ENCODE measurements at places on chromosomes 2 and 18.

GRCh38 chr2:64646007-64646880 is 7.5 kb downstream of the SERTAD2 start:
- peak; percentile 69 for DNase-seq

DNA sequence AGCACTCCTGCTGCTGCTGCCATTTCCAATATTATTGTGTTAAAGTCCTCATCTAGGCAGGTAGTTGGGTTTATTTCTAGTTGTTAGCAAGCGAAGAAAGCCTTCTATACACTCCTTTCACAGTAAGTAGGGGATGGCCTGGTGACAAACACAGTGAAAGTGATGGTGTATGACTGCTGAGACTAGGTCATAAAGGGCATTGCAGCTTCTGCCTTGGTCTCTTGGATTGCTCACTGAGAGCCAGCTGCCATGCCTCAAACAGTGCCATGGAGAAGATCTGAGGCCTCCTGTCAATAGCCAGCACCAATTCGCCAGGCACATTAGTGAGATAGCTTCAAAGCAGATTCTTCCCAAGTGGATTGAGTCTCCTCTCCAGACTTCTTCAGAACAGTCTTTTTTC is 27.6 kb upstream of the MSTN start:
- no peak for DNase-seq

- no peak for DNase-seq
Measured at GRCh38 chr2:241496904-241497877, 11.2 kb downstream of the STK25 start.

- no peak for DNase-seq
Measured at GRCh38 chr2:176427549-176427948, 158.3 kb downstream of the MTX2 start.

GRCh38 chr2:157179324-157180105 is 78.0 kb upstream of the GALNT5 start:
- DNase-seq, result no peak

- DNase-seq, result no peak
Measured at GRCh38 chr2:242015108-242016065, 145.9 kb downstream of the RTP5 start.

DNA sequence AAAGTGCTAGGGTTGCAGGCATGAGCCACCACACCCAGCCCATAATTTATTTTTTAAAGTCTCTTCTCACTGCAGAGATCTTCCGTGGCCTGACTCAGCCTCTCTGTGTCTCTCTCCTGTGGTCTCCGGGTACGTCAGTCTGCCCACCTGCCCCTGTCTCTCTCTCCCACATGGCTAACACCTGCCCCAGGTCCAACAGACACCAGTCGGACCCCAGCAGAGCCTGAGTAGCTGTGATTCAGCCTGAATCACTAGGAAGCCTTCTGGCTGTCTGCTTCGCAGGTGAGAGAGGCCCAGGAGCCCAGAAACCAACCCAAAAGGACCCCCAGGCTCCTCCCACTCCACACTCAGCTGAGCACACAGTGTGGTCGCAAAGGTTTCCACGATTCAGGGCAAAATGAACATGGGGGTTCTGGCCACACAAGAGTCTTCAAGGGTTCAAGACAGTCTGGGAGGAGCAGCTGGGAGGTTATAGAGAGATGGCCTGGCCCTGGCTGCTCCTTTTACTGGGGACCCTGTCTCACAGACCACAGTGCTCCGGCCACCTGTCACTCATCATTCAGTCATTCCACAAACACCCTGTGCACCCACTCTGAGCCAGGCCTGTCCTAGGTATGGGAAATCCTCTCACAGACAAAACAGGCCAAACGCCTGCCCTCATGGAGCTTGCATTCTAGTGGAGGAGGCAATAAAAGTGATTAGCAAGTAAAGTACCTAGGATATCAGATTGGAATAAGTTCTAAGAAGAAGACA is 8.6 kb downstream of the RUFY4 start:
- DNase-seq, result no peak

GRCh38 chr18:60215432-60215831 is 157.1 kb downstream of the MC4R start:
- no peak for DNase-seq

GRCh38 chr18:24947521-24948305 is 404.3 kb downstream of the ZNF521 start:
- no peak for DNase-seq

DNA sequence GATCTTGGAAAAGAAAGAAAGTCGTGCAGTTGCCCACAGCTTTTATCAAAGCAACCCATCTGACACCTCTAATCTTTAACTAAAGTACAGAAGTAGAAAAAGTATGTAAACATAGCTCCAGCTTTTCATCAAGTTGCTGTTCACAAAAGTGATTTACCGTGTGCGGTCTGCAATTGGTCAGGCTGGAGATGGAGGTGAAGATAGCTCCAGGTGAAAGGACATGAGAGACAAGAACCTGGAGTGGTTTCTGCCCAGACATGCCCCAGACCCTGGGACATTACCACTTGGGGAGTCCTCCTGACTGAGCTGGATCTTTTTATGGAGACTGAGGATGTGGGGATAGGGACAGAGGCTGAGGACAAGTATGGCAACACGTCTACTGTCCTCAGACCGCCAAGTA is 82.7 kb downstream of the LAMA1 start:
- no peak for DNase-seq

DNA sequence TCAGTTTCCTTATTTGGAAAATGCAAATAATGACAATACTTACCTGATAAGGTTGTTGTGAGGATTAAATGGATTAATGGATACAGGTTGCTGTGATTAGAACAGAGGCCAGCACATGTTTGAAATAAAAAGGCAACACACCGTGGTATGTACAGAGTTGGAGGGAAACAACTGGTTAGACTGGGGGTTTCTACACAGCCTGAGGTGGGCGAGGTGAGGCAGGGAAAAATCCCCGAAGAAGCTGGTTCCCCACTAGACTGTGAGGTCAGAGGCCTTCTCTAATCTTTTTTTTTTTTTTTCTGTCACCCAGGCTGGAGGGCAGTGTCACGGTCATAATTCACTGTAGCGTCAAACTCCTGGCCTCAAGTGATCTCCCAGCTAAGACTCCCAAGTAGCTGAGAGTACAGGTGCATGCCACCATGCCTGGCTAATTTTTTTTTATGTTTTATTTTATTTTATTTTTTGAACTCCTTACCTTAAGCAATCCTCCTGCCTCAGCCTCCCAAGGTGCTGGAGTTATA is 1.2 kb upstream of the E2F6 start:
- no peak for DNase-seq

DNA sequence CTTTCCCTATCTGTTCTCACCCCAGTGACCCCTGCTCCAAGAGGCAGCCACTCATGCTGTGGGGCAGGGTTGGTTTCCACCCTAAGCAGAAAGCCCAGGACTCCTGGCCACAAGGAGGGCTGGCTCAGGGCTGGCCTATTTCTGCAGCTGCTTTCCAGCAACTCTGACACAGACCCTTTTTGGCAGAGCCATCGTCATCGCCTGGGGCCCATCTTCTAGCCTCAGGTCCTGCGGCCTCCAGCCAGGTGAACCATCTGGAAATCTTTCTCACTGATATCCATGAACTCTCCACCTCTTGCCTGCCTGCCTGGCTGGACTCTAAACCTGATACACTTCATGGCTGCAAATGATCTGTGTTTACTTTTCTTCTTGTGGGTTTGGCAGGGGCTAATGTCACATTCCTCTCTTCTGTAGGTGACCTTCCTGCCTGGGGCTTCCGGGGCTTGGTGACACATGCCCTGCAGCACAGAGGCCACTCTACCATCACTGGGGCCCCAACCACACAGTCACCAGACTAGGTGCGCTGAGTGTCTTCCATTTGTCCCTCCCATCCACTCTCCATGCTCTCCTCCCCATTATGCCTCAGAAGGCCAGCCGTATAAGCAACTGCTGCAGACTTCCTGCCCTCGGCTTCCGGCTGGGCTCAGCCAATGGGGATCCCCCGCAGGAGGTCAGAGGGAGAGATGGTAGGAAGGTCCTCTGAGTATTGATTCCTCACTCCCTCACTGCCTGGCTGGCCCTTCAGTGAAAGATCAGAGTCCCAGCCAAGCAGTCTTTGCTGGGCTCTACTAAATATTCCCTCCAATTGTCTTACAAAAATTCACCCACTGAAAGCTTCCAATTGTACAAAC is 9.7 kb upstream of the COPS8 start:
- DNase-seq, result no peak

DNA sequence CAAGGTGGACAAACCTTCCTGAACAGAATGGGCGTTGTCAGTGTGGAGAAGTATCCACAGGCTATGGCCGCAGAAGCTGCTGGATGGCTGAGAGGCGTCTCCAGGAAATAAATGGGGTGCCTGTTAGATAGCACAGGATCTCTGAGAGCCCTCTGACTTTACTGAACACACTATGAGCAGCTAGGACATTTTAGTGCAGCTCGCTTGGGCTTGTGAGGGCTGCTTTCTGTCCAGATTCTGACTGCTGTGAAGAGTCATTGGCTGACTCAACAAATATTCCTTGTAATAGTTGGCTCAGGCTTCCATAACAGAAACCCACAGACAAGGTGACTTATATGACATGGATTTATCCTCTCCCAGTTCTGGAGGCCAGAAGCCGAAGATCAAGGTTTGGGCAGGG is 100.2 kb upstream of the SNTG2 start:
- DNase-seq, result no peak

GRCh38 chr2:406231-406630 is 118.3 kb upstream of the ALKAL2 start:
- DNase-seq, result no peak

DNA sequence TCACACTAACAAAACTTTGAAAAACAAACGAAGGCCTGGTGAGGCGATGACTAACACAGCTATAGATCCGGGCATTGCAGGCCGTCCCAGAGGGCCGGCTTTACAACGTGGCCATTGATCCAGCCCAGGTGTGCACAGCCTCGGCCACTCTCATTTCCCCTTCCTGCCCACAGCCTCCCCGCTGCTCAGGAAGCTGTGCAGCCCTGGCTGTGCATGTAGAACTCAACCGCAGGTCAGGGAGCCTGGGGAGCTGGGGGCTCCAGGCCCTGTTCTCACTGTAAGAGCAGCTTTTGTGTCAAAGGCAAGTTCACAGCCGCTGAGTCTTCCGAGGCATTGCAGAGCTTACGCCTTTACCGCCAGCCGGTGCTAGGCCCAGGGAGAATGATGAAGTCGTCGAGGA is 87.2 kb downstream of the LONRF2 start:
- DNase-seq, result peak; percentile 21

DNA sequence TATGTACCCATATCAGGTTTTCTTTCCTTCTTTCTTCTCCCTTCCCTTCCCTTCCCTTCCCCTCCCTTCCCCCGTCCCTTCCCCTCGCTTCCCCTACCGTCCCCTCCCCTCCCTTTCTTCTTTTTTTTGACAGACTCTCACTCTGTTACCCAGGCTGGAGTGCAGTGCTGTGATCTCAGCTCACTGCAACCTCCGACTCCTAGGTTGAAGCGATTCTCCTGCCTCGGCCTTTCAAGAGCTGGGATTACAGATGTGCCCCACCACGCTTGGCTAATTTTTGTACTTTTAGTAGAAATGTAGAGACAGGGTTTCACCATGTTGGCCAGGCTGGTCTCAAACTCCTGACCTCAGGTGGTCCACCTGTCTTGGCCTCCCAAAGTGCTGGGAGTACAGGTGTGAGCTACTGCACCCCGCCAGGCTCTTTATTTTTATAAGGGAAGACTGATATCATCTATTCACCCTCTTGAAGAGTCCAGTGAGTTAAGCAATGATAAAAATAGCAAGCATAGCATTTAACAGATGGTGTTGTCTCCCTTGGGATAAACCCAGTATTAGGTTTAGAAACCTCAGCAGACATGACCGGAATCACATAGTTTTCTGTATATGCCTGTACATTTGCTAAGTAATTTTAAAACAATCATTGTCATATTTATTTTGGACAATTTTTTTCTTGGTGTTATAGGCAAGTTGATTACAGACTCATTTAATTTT is 888.4 kb downstream of the TRIB2 start:
- DNase-seq, result no peak

DNA sequence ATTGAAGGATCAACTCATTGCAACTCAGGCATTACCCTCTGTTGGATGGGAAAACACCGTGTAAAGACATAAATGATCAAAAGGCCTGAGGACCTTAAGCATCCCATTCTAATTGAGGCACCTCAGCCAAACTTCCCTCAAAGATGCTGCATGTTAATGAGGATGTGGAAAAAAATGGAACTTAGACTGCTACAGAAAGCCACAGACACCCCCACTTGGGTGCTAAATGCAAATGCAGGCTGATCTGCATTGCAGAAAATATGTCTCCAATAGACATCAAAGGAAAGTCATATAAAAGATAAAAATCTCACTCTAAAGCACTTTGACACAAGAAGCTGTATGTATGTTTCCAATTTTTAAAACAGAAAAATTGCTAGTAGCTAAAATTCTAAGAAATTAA is 504.7 kb downstream of the KCNJ3 start:
- DNase-seq, result no peak

- no peak for DNase-seq
Measured at GRCh38 chr2:70503896-70504295, 49.7 kb downstream of the TGFA start.

GRCh38 chr2:150125188-150125587 is 362.3 kb downstream of the RND3 start:
- no peak for DNase-seq

DNA sequence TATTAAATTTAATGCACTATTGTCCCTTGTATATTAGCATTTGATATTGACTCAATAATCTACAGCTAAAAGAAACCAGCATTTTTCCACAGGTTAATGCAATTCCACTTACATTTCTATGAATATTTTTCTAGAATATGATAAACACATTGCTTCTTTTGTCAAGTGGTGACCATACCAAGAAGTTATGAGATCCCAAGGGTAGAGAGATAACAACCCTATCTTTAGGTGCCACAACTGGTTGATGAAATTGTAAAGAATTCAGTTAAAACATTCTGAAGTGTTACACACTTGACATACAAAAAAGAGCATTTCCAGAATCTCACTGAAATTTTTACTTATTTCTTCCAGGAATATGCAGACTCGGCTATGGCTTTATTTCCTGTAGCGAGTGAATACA is 56.0 kb downstream of the ABCG8 start:
- DNase-seq, result no peak

All from T-helper 17 cell (primary cell).